Effector CD4-positive, alpha-beta T cell (primary cell): ENCODE measurements at places on chromosomes 13 and 19.

GRCh38 chr19:45746866-45747265 is 13.6 kb downstream of the MEIOSIN start:
- no peak for DNase-seq

GRCh38 chr13:83592095-83592494 is 290.2 kb downstream of the SLITRK1 start:
- DNase-seq = no peak

DNA sequence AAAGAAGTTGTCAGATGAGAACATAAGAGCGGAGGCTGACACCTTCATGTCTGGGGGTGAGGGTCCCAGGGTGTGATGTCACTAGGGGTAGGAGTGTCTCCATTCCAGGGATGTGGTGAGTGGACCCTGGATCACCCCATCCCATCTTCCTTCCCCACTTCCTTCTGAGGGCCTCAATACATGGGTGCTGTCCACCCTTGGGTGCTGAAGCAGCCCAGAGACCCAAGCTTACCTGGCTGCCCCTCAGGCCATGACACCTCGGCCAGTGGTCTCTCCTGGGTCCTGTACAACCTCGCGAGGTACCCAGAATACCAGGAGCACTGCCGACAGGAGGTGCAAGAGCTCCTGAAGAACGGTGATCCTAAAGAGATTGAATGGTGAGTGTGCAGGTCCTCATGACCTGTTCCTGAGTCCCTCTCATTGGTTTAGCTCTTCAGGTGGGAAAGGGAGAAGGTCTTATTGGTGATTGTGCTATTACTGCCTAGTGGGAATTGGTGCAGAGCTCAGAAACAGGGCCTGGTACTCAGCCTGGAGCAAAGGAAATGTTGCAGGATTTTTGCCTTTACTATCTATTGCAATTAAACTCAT is 37.7 kb upstream of the CYP4F8 start:
- DNase-seq = no peak

GRCh38 chr13:28392428-28392827 is 102.5 kb downstream of the FLT1 start:
- no peak for DNase-seq

GRCh38 chr13:43985422-43986072 is 105.8 kb downstream of the LACC1 start:
- no peak for DNase-seq
